CD4-positive, alpha-beta T cell treated with Interleukin-2 at 100 ng/mL for 4 hours (primary cell): ENCODE measurements at places on chromosomes 1 and 21.

- no peak for DNase-seq
These were observed 7.4 kb downstream of the KCNE1 start for GRCh38 chr21:34504595-34504994.

GRCh38 chr1:2286923-2287322, 58.8 kb downstream of the SKI start:
- no peak for DNase-seq

- no peak for DNase-seq
These were observed 52.7 kb downstream of the ELF3 start for GRCh38 chr1:202063093-202063492.

DNA sequence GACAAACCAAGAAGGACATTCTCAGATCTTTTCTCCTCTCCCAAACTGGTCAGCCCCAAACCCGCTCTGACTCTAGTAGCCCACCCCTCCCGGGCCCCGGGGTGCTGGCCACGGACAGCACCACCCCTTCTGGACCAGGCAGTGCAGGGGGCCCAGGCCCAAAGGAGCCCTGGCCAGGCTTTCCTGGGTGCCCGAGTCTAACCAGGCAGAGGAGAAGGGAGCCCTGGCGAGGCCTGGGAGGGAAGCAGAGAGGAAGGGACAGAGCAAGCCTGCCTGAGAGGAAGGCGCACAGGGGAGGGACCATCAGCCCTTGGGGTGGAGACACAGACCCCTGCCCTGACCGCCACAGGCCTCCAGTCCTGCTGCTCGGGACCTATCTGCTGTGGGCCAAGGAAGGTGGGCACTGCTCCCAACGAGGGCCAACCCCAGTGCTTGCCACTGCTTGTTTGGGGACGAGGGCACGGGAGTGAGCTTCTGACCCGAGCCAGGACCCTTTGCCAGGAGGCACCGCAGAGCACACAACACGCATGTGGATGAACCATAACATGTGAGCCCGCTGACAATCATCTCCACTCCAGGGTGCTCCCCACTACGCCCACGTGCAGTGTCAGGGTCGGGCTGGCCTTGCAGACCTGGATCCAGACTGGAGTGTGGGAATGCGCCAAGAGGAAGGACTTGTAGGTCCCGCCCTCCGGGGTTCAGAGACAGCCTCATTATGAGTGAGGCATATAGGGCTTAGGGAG, 57.6 kb downstream of the KCNAB2 start:
- DNase-seq = no peak

DNA sequence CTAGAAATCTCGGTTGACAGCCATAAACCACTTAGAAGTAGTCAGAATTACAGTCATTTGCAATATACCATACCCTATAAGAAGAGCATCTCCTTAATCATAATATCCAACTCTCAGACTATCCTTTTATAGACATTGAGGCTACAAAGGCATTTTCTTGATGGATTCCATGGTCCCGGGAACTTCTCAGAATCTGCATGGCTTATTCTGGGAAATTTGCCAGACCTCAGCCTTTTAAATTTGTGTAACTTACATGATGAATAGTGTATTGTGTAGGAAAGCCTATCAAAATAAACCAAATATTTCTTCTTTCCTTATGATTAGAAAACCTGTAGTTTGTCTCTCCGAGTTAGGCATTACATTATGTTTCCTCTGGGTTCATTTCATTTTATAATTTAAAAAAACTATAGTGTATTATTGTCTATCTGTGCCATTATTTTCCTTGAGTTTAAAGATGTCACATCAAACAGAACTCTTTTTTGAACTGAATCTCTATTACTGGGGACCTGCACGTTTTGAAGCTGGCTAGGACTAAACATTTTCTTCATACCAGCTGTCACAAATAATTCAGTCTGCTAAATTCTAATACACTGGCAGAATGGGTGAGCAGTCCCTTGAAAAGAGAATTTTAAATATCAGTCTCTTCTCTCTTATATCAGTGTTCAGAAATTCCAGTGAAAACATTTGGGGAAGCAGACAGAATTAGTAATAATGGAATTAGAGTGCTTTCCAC, 102.9 kb downstream of the GABPA start:
- no peak for DNase-seq

DNA sequence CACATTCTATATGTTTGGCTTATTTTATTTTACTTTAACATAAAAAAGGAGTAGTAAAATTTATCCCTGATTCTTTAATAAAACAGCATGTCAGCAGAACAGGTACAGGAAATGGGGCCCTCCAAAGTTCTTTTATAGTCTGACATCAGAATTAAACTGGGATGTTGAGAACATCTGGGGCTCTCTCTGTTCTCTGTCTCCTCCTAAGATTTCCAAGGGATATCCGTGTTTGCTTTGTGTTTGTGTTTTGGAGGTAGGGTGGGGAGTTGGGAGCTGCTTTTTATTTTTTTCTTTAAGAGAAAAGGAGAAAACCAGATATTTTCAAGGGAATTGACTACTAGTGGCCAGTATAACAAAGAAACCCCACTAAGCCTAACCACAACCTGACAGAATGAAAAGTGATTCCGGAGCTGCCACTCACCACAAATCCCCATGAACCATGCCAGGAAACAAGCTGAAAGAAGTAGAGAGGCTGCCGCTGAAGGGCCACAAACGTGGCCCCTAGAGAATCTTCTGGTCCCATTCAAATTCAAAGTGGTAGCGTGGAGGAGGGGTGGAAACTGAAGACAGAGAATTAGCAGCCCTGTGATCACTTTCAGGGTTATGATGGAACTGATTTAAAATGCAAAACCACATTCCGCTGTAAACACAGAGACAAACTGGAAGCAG, 369.6 kb upstream of the ADGRL2 start:
- no peak for DNase-seq

GRCh38 chr1:193709607-193710006, 523.2 kb upstream of the B3GALT2 start:
- no peak for DNase-seq

GRCh38 chr1:201647094-201647493, 108.2 kb downstream of the NAV1 start:
- DNase-seq = no peak

DNA sequence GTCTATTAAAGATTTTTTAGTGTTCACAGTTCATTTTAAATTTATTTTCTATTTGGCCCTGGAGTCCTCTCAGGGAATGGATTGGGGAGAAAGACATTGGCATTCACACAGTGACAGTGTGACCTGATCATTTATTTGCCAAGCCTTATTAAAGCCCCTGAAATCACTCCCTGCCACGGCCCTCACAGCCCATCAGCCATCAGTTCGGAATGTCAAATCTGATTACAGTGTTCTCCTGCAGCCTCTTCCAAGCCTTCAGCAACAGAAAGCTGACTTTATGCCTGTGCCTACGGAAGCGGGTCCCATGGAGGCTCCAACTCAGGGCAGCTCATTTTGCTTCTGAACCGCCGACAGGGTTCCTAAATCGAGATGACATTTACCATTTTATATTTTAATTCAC, 451.2 kb downstream of the DSCAM start:
- DNase-seq = no peak

GRCh38 chr1:23124259-23125026, 44.2 kb downstream of the LUZP1 start:
- peak; percentile 9 for DNase-seq

- no peak for DNase-seq
These were observed 14.4 kb downstream of the ADAMTS5 start for GRCh38 chr21:26952374-26953066.

- peak; percentile 46 for DNase-seq
These were observed 99.2 kb downstream of the CTH start for GRCh38 chr1:70509996-70510876.

DNA sequence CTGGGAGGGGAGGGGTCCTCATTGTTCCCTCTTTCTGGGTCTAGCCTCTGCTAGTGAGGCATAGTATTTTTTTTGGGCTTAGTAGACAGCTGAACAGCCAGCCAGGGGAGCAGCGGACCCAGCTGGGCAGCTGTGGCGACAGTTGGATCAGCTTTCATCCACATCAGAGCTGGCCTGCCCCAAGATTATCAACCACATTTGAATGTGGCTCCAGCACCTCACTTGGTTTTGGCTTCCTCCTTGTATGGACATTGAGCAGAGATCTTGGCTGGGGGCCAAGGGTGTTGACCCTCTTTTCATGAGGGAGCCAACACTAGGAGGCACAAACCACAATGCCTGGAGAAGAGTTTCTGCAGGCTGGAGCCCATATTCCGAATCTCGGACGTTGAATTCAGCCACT, 25.0 kb downstream of the WNT4 start:
- no peak for DNase-seq

DNA sequence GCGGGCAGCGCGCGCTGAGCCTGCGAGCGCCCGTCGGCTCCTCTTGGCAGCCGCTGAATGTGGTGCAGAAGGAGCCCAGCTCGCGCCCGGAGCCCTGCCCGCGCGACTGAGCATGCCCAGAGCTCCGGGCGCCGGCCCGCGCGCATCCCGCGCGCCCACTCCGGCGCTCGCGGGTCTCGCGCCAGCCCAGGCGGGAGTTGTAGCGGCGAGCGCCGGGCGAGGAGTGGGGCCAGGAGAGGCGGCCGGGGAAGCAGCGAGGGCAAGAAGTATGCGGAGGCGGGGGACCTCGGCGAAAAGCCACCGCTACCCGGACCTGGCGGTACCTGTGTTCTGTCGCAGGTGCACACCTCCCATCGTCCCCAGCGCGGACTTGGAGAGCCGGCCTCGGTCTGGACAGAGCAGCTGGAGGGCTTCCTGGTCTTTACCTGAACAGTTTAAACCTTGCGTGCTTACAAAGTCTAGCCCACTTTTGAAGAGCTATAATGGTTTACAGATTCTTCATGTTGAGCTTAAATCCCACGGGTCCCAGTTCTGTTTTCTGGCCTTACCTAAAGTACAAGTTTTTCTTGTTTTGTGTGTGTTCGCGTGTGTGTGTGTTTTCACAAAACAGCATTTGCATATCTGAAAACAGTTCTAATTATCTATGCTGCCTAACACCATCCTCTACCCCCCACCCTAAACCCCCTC, at the start of gene DDAH1:
DDAH1 (minus strand) TSS at position 61 of the 687 bp plus-strand sequence. CDS start 114 bp downstream, outside the sequence.
- no peak for DNase-seq

DNA sequence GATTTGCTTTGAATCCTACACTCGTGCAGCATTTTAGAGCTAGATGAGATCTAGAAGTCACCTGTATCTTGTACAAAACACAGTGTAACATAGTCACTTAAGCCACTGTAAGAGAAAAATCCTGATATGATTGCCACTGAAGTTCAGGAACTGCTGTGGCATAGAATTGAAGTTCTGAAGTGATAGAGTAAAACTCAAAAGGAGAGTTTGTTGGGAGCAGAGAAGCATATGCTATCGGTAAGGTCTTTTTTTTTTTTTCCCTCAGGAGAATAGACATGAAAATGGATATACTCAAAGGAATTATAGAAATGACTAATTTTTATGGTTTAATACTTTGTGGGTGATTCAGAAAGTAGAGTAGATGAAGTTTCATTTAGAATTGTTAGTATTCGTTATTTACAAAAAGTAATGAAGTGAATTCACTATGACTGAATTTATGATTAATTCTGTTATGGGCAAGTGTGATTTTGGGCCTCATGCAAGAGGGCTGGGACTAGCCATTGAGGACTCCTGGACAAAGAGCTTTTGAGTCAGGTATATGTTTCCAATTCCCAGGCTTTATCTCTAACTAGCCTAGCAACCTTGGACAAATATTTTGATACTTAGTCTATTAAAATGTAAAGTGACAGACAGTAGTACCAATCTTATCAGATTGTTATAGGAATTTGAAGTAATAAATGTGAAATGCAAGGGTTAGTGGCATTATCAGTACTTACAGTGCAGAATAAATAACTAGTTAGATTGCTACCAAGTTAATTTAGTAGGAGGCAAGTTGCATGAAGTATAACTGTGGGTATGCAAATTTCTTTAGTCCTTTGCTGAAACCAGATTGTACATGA, 3.1 kb downstream of the KCTD3 start:
- DNase-seq = no peak

DNA sequence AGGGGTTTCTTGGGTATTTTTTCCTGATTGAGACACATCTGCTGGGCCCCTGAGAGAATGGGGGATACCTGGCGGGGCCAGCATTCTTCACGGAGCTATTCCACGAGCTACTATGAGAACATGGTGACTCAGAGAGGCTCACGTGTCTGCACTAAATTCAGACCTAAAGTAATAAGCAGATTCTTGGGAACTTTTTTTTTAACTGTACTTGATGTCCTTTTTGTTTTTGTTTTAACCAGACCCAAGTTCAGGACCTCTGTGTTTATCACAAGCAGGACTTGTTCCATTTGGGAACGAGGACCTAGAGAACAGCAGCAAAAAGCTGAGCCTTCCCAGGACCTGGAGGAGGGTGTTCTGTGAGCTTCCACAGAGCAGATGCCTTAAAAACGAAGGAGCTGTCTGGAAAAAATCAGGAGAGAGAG, 44.0 kb downstream of the EVA1C start:
- DNase-seq = no peak

DNA sequence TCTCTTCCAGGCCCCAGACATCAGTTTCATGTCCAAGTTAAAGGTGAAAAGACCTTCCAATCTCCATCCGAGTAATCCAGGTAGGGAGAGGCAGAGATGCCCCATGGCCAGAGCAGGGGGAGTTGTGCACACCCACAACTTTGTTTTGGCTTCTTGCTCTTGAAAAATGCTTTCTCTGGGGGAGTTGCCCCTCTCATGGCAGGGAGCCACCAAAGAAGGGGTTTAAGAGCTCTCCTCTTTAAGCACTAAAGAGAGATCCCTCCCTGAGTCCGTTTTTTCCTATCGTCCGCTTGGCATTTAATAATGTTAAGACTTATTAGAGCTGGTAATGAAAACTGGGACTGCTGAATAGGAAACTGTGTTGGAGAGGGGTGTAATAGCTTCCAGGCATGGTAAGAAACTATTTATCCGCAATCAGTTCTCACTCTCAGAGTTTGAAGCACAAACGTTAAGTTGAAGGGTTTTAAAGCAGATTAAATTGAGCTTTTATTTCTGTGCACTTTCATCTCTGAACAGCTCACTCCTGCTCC, 8.3 kb downstream of the PAX7 start:
- no peak for DNase-seq

DNA sequence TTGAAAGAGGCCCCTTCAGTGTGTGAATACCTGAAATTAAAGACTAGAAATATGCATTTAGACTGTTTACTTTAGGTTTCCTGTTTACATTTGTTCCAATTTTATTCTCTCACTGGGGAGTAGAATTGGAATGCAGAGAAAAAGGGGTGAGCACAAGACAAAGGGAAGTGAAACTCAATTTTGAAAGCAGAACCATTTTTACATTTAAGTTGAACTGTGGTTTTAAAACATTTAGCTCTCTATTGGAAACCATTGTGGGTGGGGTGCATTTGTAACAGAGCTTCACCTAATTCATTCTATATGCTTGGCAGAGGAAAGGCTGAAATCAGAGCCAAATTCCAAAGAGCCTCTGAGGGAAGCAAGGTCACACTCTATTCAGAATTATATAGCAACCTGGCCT, 235.3 kb upstream of the C1orf105 start:
- DNase-seq = no peak

DNA sequence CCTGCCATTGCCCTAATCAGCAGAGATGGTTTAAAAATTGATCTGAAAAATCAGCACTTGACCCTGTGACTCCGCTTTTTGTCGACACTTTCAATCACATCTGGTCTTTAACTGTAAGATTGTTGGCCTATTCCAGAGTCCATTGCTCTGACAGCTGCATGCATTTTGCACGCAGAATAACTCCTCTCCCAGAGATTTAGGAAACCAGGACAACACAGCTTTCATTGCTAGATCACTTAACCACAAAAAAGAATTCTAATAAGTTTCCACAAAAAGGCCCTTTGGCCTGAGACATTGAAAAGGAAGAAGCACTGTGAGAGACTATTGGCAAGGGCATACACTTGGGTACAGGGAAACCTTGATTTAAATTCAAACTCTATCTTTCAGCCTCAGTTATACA, 373.1 kb downstream of the TGFB2 start:
- DNase-seq = no peak

- DNase-seq = no peak
These were observed 3.1 kb downstream of the LORICRIN start for GRCh38 chr1:153262462-153263157.
